AG08395 (cell line): ENCODE measurements at places on chromosomes 7 and 10.

DNA sequence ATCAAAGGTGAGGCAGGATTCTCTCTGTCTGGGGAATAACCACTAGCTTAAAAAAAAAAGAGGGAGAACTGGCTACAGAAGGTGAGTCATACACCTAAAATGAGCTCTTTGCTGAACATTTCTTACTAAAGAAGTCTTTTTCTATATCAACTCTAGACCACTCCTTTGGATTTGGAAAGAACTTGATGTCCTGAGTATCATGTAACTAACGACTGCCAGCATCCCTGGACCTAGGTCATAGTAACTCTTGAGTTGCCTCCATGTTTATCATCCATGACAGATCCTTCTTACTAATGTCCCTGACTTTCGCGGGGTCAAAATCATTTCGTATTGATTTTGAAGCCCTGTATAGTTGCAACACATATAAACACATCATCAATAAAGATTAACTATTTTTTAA is 89.1 kb downstream of the CNOT4 start:
- DNase-seq = no peak

DNA sequence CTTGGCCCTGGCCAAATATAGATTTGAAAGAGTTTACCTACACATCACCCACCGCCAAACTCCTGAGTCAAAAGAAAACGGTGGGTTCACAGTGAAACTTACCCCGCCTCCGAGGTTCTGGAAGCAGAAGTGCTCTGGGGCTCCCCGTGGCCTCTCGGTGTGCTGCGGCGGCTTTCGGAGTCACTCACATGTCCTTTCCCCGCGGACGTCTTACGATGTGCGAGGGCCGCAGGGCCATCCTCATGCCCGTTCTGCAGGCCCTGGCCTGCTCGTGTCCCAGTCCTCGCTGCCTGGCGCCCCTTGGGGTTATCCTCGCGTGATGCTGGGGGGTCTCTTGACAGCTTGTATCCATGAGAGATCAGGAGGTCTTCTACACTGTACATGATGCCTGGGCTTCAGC is 12.0 kb downstream of the JCAD start:
- no peak for DNase-seq

GRCh38 chr10:6072215-6072934 is 10.2 kb upstream of the IL2RA start:
- no peak for DNase-seq

- no peak for DNase-seq
Observed at GRCh38 chr7:51455948-51456347, 139.3 kb upstream of the COBL start.

DNA sequence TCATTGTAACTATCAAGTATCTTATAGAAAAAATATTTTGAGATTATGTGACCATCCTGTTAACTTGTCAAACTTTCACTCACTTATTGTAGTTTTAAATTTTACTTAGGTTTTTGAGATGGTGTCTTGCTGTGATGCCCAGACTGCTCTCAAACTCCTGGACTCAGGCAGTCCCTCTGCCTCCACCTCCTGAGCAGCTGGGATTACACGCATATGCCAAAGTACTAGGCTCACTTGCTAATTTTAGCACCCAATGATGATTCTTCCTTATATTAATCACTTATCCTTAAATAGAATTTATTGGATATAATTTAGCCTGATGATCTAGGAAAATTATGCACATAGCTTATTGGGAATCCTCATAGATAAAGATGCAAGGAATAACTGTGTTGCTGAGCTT is 104.9 kb downstream of the BTRC start:
- no peak for DNase-seq

GRCh38 chr10:102619281-102619981 is 24.8 kb upstream of the TRIM8 start:
- DNase-seq = no peak

DNA sequence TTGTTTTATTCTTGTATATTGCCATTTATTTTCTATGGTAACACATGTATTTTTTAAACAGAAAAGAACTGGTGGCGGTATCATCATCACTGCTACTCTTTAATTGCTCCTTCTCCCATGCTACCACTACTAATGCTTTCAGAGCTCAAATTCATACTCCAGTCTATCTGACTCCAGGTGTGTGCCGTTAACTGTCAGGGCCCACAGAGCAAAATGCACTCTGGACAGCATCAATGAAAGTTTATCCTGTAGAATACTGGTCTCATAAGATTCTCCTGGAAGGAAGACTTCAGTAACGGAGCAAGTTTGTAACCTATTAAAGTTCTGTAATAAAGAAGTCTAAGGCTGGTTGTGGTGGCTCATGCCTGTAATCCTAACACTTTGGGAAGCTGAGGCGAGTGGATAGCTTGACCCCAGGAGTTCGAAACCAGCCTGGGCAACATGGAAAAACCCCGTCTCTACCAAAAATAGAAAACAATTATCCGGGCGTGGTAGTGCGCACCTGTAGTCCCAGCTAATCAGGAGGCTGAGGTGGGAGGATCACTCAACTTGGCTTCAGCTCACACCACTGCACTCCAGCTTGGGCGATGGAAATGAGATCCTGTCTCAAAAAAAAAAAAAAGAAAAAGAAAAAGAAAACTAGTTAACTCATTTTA is 18.4 kb downstream of the ZNRF2 start:
- DNase-seq = no peak

GRCh38 chr7:8058322-8058721 is 89.7 kb downstream of the GLCCI1 start:
- DNase-seq = no peak
